ENCODE measurements at places on chromosomes 2 and 18.

DNA sequence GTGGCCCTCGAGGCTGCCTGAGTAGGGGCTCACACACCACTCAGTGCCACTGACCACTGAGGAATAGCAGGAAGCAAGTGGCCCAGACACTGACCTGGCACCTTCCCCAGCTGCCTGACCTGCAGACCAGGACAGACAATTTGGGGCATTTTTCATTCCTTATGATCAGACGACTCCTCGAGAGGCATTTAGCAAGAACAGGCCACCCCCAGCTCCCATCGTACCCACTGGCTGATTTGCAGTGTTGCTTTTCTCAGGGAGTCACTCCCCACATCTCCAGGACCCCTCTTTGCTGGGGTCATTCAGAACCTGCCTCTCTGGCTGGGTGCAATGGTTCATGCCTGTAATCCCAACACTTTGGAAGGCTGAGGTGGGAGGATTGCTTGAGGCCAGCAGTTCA lies 185.7 kb downstream of the HAUS1 start:
- no peak for DNase-seq

GRCh38 chr2:102618452-102619413 lies 620 bp upstream of the SLC9A2 start:
- DNase-seq = peak; percentile 46

DNA sequence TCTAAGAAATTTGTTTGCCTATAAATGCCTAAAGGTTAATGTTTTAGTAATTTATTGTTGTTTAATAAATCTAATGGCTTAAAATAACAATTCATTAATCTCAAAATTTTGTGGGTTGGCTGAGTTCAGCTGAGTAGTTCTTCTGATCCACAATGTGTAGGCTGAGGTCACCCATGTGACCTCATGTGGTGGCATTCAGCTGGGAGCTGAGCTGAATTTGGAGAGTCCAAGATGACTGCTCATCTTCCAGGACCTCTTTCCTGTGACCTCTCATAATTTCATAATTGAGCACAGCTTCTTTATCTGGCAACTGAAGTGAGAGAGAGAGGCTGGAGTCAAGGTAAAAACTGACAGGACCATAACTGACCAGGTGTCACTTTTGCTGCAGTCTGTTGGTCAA lies 132.4 kb downstream of the TXNL1 start:
- no peak for DNase-seq

GRCh38 chr18:37476182-37476581 lies 89.4 kb downstream of the CELF4 start:
- DNase-seq = peak; percentile 66

DNA sequence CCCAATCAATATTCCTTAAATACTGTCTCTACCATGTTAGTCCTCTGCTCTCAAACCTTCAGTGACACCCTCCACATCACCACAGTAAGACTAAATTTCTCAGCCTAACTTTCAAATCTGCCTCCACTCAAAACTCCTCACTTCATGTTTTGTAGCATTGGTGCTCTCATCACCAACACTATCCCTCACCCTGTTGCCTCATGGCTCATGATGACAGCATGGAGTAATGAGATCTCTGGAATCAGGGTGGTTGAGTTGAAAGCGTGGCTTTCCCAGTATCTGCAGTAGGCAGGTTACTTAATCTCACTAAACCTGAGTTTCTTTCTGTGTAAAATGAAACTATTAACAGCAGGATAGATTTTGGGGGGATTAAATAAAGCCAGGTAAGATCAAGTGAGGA lies 621.4 kb downstream of the NYAP2 start:
- no peak for DNase-seq

GRCh38 chr18:10074110-10074509 lies 160.3 kb downstream of the VAPA start:
- no peak for DNase-seq

Measured in hematopoietic multipotent progenitor cell treated with erythropoietin and hydrocortisone succinate and interleukin-3 and kit ligand, for 4 days (in vitro differentiated cells).